Suppressor macrophage treated with lipopolysaccharide for 4 hours (primary cell): ENCODE measurements at places on chromosomes 7 and 10.

GRCh38 chr10:112475575-112476218 lies 28.7 kb downstream of the VTI1A start:
- peak; percentile 9 for DNase-seq

- DNase-seq = no peak
Observed at GRCh38 chr7:78063758-78064157, 265.2 kb downstream of the PHTF2 start.

- DNase-seq = no peak
Observed at GRCh38 chr10:50993771-50994251, 80.5 kb upstream of the PRKG1 start.

DNA sequence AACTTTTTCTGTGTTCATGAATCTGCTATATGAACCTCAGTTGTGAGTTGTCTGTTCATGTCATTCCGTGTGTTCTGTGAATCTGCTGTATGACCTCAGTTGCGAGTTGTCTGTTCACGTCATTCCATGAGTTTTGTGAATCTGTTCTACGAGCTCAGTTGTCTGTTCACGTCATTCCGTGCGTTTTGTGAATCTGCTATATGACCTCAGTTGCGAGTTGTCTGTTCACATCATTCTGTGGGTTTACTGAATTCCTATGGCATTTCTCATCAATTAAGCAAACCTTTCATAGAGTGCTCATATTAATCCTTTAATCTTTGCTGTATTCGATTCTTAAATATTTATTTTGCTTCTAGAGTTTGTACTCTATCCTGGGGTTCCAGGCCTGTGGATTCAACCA lies 150.6 kb downstream of the DIP2C start:
- DNase-seq = no peak

DNA sequence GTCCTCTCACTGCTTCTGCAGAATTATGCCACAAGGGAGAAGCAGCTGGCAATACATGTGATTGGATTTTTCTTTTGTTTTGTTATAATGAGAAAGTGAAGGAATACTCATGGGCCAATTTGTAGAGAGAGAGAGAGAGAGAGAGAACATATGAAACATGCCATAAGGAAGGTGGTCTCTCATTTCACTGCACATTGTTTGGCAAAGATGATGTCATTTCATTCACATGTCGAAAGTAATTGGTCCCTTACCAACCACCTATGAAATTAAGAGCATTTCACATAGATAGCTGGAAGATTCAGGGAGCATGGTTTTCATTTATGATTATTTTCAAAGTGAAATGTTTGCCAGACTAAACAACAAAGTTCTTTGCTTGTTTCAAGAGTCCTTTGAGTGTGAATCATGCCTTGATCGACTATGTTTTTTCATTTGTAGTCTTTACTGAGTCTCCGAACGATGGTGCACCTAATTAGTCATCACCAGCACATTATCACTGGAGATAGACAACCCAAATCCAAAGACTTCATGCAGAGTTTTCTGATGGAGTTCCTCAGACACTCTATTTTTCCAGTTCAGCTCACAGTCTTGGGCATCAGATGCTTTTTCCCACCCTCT lies 130.1 kb upstream of the ZEB1 start:
- DNase-seq = no peak

GRCh38 chr10:11197266-11197712 lies 179.6 kb downstream of the CELF2 start:
- peak; percentile 95 for DNase-seq

- DNase-seq = no peak
Observed at GRCh38 chr10:17669185-17669872, 25.4 kb downstream of the STAM start.

- no peak for DNase-seq
Observed at GRCh38 chr10:45451407-45451806, 77.4 kb downstream of the ALOX5 start.

GRCh38 chr7:94301024-94301586 lies 93.6 kb upstream of the COL1A2 start:
- no peak for DNase-seq

DNA sequence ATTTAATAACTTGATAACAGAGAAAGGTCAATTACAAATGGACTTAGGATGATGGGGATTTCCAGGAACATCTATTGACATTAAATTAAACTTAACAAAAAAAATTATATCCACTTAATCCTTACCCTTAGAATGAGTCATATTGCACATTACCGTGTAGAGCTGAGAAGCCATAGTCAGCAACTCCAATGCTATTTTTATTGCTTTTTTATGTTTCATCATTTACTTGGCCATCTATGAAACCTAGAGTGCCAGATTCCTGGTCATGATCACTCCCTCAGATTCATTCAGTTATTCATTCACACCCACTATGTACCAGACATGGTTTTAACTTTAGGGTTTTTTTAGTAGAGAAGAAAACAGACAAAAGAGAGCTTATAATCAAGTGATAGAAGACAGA lies 1180.4 kb downstream of the CNTNAP2 start:
- DNase-seq = no peak

DNA sequence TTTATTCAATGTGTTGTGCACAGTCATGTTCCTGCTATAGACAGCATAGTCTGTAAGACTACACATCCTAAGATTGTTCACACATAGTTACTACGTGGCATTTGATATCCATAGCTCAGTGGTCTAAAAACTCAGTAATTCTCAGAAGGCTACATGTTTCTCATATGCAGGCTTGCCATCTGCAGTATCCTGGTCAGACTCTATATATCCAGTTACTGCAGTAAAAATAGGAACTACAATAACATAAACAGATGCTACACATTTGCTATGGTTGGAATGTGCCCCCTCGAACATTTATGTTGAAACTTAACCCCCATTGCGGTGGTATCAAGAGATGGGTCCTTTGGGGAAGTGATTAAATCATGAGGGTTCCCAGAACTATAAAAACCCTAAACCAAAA lies 1377.8 kb upstream of the LRRTM3 start:
- no peak for DNase-seq

- DNase-seq = no peak
Observed at GRCh38 chr10:958856-959255, 27.4 kb upstream of the LARP4B start.

GRCh38 chr7:114645451-114645850 lies 230.8 kb downstream of the FOXP2 start:
- DNase-seq = no peak

DNA sequence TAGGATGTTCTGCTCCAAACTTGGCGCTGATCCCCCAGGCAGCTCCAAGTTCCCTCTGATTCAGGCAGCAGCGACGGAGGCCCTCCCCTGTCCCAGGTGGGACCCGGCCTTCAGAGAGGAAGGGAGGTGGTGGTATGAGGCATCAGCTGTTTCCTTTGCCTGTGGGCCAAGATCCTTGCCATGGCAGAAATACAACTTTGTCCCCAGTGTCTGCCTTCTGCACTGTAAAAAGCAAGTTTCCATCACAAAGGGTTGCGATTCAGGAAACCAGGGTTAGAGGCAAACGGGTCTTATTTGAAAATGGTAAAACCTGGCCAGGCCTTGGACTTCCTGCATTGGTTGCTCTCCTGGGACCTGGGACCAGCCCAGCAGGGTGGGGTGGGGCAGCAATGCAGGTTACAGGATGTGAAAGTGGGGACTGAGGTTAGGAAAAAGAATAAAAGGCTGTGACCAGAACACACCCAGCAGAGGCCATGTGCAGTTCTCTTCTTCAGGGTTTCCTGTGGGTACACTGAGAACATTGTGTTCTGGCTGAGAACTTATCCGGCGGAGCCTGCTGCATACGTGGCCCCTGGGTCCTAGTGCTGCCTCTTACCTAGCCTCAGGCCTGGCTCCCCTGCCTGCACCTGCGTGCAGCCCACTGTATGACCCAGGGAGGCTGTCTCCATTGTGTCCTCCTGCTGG lies 25.1 kb upstream of the DDIT4 start:
- DNase-seq = no peak
